Fibroblast of the aortic adventitia (primary cell): ENCODE measurements at places on chromosomes 2 and 18. TPM values are rescaled to one million over a fixed set of nuclear protein-coding genes. Genes with fewer than 3 reads are reported as not detected.

The MRPS5 gene
- 30.4 and 132 TPM in 2 replicates for total RNA-seq

The ITGB1BP1 gene
- 34.8 and 80.9 TPM in 2 replicates for total RNA-seq

The CD8B2 gene
- not detected in 2 replicates for total RNA-seq

The OR6B2 gene
- total RNA-seq, result not detected in 2 replicates
